NCI-H524 treated with DMSO at 0.1 percent for 48 hours (cell line): ENCODE measurements at places on chromosomes 12 and 14.

- DNase-seq: no peak
Measured at GRCh38 chr14:39617537-39617936, 185.3 kb upstream of the FBXO33 start.

DNA sequence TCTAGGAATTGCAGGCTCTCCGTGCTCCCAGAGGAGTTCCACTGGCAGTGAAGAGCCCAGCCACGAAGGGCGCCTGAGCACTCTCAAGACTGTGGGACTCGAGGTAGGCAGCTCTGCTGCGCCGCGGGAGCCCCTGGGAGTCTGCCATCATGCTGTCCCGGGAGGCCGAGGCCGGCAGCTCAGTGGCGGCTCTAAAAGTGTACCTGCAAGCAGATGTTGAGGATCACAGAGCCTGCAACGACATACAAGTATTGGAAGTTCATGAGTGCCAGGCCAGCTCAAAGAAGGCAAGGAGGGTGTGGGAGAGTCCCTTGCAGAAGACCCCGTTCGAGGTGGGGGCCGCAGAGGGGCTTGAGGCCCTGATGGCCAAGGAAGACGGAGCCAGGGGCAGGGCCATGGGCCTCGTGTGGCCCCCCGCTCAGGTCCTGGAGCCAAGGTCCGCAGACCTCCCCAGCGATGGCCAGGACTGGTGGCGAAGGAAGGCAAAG, 62.7 kb downstream of the MUCL1 start:
- DNase-seq: no peak

DNA sequence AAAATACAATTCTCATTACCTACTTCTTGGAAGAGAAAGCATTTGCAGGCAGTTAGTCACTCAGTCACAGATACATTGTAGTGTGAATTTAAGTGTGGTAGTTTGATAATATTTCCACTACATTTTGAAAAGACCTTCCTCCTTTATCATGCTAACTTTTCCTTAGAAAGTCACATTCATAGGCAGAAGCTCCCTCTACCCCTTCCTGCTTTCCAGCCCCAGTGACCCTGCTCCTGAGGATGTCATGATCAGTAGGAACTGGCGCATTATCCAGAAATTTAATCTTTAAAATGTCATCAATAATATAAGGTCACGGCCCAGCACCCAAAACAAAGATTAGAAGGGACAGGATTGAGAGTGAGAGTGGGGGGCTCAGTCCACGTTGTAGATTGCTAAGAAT, 707.4 kb upstream of the STXBP6 start:
- no peak for DNase-seq

DNA sequence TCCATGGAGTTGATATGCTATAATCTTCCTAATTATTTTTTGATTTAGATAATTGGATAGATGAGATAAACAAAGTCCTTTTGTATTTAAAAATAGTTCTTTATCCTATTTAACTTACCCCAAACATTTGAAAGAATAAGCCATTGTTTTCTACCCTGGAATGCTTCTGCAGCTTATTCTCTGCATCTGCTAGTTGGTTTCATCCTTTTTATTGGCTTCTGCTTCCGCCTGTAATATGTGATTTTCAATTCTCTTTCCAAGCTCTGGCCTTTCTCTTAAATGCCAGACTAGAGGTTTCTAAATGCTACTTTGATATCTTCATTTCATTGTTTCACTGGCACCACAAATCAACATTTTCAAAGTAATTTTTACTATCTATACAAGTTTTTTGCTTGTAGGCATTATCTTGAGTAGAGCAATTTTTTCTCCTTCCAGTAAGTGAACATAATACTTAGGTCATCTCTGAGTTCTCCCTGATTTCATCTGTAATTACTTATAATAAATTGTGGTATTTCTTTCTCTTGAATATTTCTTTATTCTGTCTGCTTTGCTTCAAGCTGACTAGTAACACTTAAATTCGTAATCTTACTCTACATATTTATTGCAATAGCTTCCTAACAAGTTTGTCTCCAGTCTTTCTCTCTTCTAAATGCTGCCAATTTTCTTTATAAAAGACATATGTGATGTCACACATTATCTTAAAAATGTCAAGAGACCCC, 958.4 kb downstream of the SLC6A15 start:
- DNase-seq: no peak

DNA sequence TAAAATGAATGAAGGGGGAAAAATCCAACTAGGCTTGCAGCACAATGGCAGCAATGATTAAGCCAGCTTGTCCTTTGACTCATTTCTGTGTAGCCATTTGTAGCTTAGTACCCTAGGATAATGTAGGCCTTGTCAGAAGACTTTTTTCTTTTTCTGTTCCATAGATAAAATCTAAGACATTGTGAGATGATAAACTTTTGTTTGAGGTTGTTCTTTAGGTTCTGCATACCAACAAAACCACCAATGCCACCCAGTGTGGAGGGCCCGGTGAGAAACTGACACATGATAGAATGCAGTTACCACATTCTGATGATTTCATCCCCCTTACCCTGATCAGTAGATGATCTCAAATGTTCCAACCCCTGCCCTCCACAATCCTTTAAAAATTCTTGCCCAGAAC, 6.6 kb upstream of the KLRD1 start:
- DNase-seq: no peak

GRCh38 chr14:56092763-56093162, 25.4 kb upstream of the PELI2 start:
- DNase-seq: no peak

DNA sequence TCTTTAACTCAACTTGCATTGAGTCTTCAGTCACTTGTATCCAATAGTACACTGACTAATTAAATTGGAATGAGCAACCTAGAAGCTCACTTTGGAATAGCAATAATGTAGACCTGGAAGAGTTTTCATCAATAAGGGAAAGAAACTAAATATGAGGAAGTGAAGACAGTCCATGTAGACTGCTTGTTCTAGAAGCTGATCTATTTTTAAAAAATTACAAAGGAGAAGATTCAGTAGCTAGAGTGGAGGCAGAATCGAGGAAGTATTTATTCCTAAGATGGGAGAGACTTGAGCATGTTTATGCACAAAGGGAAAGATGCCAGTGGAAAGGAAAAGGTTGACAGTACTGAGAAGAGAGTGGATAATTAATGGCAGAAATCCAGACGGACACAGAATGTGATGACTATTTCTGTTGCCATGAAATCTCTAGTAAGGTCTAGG, 156.3 kb upstream of the PDE3A start:
- DNase-seq: no peak

DNA sequence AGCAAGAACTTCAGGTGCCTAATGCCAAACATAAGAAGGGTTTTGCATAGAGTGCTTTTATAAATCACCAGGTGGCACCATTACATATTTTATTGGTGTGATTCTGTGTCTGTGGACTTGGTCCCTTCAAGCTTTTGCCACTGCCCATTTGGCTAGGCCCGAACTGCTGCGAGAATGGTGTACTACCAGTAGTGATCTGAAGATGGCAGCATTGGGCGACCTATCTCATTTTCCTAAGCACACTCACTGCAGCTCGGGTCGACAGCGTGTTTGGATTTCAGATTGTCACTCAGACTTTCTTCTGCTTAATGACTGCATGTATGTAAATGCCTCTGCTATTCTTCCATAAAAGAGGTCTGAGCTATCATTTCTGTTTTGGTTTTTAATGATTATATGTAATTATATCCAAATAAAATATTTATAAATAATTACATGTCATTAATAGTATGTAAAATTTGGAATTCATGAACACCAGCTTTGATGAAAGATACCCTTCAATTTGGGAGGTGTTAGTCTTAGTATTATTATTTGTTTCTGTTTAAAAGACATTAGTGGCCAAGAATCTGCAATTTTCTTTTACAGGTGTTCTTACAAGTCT, 78.5 kb downstream of the TPH2 start:
- peak; percentile 69 for DNase-seq

DNA sequence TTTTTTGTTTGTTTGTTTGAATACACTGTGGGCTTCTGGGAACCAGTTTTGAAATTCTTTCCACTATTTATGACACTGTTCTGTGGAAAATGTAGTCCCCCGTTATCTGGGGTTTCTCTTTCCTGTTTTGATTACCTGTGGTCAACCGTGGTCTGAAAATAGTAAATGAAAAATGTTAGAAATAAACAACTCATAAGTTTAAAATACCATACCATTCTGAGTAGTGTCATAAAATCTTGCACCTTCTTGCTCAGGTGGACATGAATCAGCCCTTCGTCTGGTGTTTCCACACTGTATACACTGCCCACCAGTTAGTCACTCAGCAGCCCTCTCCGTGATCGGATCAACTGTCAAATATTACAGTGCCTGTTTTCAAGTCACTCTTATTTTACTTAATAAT, 5.1 kb upstream of the PAPOLA start:
- no peak for DNase-seq

DNA sequence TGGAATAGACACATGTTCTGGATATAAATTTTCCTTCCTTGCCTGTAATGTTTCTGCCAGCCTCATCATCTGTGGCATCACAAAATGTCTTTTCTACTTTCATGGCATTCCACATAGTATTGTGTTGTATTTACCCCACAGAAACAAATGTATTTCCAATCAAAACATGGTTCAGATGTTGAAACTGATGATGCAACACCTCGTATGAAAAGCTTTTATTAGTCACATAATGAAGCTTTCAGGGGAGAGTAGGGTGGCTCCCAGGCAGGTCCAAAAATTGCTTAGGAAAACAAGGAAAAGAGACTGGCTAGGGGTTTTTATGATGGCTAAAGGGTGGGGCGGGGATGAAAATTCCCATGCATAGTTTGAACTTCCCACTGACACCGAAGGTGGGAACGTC, 29.1 kb upstream of the ZNF641 start:
- DNase-seq: no peak

GRCh38 chr14:96422992-96423391, 31.1 kb downstream of the AK7 start:
- DNase-seq: no peak

- DNase-seq: no peak
Measured at GRCh38 chr14:105161964-105162668, 6.5 kb downstream of the JAG2 start.

GRCh38 chr14:23009939-23010726, at the start of gene C14orf93:
C14orf93 (minus strand) TSS chr14:23010143; CDS start chr14:22999023, 11,120 bp downstream.
- peak; percentile 49 for DNase-seq

GRCh38 chr12:6362403-6362802, 13.0 kb downstream of the SCNN1A start:
- no peak for DNase-seq

GRCh38 chr14:73747379-73748211, 33.4 kb upstream of the PNMA1 start:
- no peak for DNase-seq

DNA sequence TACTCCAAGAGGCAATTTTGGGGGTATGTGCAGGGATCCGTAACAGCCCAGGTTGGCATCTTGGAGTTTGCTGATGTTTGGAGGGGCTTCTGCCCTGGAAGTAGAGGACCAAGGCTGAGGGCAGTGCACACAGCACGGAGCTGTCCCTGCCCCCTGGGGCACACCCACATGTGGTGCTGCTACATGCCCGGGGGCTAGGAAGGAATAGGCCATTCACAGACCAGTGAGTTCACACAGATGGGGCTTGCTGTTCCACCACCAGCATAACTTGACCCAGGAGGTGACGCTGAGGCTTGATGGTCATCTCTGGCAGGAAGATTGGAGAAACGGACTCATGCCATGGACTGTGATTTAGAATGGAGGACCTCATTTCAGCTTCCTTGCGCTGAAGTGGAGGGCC, 231.1 kb upstream of the FKBP4 start:
- no peak for DNase-seq

DNA sequence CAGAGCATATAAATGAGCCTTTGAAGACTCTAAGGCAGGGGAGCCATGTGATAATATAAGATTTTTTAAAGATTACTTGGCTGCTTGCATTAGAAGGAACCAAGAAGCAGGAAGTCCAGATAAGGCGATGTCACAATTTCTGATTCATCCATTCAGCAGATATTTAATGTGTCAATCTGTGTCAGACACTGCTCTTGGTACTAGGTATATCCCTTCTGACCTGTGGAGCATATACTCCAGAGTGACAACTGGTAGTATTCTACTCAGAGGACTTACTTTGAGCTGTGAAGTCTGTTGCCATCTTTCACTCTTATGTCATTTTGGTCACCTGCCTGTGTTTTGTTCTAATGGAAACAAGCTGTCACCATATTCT, 10.7 kb downstream of the EID3 start:
- no peak for DNase-seq

GRCh38 chr12:52079576-52080402, at the start of gene SMIM41:
SMIM41 (plus strand) TSS chr12:52079704; CDS start chr12:52079780, 76 bp downstream.
- DNase-seq: no peak

DNA sequence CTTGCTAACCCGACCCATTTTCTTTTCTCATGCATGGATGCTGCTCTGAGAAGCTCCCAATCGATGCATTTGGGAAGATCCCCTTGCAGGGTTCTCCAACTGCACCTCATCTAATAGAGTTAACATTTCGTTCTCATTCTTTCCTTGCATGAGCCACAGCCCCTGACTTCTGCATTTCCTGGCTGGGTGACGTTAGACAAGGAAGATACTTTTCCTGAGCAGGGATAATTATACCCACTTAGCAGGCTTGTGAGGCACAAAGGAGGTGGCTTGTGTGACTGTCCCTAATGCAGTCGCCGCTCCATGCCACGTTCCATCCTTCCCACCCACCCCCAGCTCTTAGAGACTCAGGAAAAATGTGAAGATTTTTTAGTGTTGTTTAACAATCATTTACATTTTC, 195.1 kb downstream of the CHST11 start:
- no peak for DNase-seq

DNA sequence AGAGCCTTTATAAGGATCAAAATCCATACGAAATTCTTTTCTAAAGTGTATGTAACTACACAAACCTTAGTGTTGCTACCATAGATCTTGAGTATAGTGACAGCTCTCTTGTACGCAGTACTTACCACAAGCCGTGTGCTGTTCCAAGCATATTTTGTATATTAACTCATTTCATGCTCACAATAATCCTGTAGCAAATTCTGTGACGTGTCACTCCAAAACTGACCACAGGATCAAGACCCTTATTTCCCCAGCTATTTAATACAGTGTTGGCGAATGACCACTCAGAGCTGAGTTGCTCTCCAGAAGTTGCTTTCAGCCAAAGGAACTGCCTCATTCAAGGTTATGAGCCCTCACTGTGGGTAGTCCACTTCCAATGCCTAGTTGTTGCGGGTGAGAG, 169.8 kb downstream of the BTG1 start:
- DNase-seq: no peak
